Activated CD4-positive, alpha-beta T cell treated with anti-CD3 and anti-CD28 coated beads, Interleukin-2, Interleukin-6, amounts not matched to agents 100 ng/mL and 50 ng/mL, durations not matched to agents 16 hours and 8 hours (primary cell): ENCODE measurements at places on chromosomes 2 and 18.

- DNase-seq = no peak
These were observed 61.2 kb downstream of the ANO7 start for GRCh38 chr2:241249654-241250053.

GRCh38 chr2:72222829-72223564 is 75.3 kb upstream of the CYP26B1 start:
- no peak for DNase-seq

- peak; percentile 34 for DNase-seq
These were observed 940 bp downstream of the XRCC5 start for GRCh38 chr2:216109962-216110614.

GRCh38 chr2:123808243-123808642 is 216.8 kb upstream of the CNTNAP5 start:
- DNase-seq = no peak

DNA sequence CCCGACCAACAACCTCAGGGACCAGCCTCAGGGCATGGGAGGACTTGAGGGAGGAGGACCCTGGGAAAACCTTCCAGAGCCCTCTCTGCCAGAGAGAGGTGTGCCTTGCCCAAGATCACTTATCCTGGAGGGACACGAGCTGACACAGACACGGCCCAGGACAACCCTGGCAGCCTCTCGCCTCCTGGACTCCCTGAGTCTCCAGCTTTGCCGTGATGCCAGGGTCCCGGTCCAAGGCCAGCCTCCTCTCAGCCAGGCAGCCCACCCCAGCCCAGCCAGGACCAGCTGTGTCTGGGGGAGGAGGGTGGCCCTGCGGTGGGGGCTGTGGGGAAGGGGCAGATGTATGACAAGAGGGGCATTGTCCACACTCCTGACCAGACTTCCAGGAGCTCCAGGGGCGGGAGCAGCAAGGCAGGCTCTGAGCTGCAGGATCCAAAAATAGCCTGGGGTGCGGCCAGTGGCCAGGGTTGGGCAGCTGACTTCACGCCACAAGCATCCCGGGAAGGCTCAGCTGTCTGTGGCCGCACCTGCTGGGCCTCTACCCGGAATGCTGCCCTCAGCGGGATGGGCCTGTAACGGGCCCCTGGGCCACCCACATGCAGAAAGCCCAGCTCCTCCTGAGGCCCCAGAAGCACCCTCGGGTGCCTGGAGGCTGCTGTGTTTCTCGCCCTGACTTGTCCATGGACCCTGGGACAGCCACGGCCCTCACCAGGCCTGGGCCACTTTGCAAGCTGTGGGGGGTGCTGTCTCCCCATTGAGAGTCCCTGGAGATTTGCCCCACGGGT is 65.5 kb upstream of the GPC1 start:
- DNase-seq = no peak

GRCh38 chr18:48868468-48869466 is 82.0 kb downstream of the SMAD7 start:
- peak; percentile 92 for DNase-seq

GRCh38 chr2:232076736-232077135 is 115.2 kb downstream of the DIS3L2 start:
- DNase-seq = no peak

DNA sequence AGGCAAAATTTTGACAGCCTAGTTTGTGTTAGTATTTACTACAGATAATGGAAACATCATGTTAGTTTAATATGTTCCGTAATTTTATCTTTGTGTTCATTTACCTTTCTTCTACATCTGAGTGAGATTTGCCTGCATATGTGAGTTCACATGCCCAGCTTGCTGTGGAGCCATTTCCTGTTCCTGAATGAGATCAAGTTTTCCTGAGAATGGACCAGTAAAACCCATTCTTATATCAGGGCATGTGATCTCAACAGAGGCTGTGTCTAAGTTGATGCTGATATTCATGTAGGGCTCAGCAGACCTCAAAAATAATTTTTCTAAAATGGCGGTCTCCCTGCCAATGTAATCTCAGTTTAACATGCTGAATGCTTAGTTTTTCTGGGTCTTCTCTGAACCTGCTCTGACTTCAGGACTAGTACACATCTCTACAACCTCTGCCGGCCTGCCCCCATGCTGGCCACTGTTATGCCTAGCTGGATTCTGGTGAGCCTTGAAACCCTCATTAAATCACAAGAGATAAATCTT is 1.0 kb downstream of the IL1A start:
- no peak for DNase-seq

- DNase-seq = peak; percentile 84
These were observed 8.7 kb upstream of the WIPF1 start for GRCh38 chr2:174606336-174606735.

DNA sequence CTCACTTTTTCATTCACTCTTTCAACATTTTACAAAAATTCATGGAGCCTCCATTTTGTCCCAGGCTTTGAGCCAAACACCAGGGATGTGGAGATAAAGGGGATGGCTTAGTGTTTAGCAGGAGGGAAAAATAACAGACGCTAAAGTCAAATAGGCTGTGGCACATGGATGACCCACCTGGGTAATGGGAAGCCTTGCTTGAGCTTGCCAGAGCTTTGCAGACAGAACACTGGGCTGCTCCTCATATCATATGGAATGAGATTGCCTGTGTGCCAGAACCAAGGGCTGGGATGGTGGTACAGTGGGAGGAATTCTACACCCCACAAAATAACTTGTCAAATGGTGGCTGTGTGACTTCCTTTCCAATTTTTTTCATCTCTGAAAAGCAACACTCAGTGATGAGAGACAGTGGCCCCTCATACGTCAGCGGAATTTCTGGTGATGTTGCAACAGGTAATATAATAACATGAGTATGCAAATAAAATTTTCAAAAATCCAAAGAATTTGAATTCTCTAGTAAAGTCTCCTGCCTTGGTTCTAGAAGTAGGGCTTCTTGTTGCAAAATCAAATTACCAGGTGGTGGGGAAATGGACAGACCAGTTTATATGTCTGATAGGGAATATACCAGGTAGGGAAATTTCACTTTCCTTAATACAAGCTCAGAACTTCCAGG is 252.9 kb downstream of the CLIP4 start:
- no peak for DNase-seq

- DNase-seq = peak; percentile 71
These were observed 5.5 kb downstream of the NHEJ1 start for GRCh38 chr2:219155054-219155644.

GRCh38 chr2:179682756-179683155 is 178.7 kb downstream of the ZNF385B start:
- DNase-seq = no peak

GRCh38 chr18:10475276-10475653 is 20.8 kb downstream of the APCDD1 start:
- no peak for DNase-seq

DNA sequence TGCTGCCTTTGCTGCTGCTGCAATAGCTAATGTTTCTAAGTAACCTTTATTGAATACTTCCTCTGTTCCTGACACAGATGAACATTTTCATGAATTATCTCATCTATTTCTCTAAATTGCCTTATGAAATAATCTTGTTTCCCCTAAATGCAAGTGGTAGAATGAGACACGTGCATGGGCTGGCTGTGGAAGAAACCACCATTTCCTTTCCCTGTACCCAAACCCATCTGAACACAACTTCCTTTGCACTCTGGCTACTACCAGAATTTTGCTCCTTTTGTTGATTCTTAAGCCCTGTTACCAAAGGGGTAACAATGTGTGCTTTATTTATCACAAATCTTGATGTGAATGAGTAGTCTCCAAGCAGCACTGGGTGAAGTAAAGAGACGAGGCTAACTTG is 29.2 kb downstream of the AKAIN1 start:
- no peak for DNase-seq
